Fibroblast of pulmonary artery (primary cell): ENCODE measurements at places on chromosomes 12 and 14.

- DNase-seq: peak; percentile 96
Measured at GRCh38 chr12:2163177-2163941, 110.6 kb downstream of the CACNA1C start.

- no peak for DNase-seq
Measured at GRCh38 chr14:22981876-22982476, 375 bp downstream of the AJUBA start.

GRCh38 chr14:31576949-31577348, 15.7 kb downstream of the NUBPL start:
- DNase-seq: no peak

DNA sequence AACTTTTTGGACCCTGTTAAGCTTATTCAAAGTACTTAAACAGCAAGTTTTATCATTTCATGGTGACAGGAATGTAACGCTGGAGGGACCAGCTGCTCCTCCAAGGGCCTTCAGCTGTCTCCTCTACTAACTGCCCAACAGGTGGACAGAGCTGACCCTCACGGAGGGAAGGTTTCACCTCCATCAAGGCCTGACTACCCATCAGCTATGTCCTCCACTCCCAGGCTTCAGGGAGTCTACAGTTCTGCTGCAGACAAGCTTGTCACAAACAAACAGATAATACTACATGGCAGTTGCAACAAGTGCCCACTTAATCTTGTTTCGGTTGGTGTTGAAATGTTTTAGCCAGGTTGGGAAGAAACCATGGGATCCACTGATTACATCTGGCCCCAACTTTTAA, 175.1 kb downstream of the TTC7B start:
- no peak for DNase-seq

DNA sequence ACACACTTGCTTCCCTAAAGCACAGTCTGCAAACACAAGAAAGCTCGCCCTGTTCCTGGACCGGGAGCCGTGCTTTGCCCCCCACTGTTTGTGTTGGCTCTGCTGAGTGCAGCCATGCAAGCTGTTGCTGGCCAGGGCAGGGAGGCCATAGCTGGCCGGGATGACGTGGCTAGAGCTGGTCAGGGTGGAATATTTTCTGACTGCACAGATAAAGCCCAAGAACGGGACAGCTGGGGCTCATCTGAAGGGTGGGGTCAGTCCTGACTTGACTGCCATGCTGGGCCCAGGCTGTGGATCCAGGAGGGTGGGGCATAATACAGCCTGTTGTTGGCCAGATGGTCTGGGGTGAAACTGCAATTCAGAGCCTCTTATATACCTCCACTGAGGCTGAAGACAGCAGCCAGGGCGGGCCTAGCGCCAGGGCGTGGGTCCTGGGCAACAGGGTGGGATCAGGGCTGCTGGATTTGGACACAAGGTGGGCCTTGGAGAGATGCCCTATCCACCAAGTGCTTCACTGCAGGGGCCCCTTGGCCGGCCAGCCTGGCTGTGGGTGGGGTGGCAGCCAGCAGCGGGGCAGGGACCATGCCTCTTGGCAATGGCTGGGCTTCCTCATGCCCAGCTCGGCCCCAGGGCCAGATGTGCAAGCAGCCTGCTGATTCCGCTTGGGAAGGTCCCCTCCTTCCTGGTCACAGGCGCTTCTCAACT, 14.8 kb downstream of the KMT5A start:
- peak; percentile 77 for DNase-seq

GRCh38 chr12:92546259-92546634, 156.5 kb upstream of the PLEKHG7 start:
- no peak for DNase-seq

- DNase-seq: no peak
Measured at GRCh38 chr12:50686406-50686805, 77.5 kb upstream of the ATF1 start.

GRCh38 chr14:105069871-105070759, 4.9 kb upstream of the GPR132 start:
- DNase-seq: peak; percentile 22

- no peak for DNase-seq
Measured at GRCh38 chr12:2297658-2298057, 244.9 kb downstream of the CACNA1C start.

DNA sequence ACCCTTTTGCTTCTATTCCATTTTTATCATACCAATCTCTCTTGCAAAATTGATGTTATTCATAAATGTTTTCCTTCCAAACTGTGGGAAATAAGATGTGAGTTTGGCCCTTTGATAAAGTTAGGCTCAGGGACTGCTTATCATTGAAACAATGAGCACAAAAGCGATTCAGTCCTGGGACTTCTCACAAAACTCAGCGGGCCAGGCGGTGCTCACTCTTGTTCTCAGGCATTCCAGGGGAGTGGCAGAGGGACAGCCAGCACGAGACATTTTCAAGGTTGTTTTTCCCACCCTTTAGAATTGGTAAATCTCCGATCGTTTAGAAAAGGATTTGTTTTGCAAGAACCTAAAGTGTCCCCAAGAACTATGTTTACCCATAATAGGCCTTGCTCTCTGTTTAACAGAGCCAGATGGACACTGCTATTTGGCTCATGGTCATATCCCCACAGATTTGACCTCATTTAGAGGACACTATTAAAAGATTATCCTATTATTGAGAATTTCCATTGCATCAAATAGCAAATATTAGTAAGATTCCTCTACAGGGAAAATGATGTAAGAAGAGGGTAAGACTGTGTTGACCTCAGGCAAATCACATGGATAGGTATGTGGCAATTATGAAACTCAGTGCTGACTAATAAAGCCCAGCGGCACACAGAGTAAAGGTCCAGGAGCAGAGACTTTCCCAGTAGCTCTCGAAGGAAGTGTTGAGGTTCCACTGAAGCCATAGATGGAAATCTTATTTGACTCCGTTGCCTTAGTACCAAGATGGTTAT, 102.7 kb upstream of the USP44 start:
- peak; percentile 73 for DNase-seq

DNA sequence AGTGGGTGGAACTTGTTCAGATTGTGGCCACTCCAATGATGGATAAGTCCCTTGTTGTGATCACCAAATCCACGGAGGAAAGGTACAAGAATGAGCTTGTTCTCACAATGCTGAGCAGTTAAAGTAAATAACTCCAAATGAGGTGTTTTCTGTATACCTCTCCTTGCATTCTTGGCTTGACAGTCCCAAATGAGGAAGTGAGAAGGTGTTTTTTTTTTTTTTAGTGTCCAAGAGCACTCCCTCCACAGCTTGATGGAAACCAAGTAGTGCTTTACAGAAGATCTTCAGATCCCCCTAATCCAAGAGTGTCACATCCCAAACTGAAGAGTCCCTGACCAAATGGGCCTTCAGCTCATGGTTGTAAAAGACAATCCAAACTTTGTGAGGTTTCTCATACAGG, 153.6 kb downstream of the ATP23 start:
- no peak for DNase-seq

GRCh38 chr12:127716166-127716565, 550.8 kb upstream of the TMEM132C start:
- no peak for DNase-seq

GRCh38 chr14:61178226-61179060, 102.7 kb downstream of the TMEM30B start:
- DNase-seq: peak; percentile 95
